ENCODE measurements at places on chromosomes 6 and 20. TPM values are rescaled to one million over a fixed set of nuclear protein-coding genes. Genes with fewer than 3 reads are reported as not detected.

- peak; percentile 82 for DNase-seq
These were observed 71.2 kb downstream of the RAMACL start for GRCh38 chr6:166515072-166515810.

- no peak for DNase-seq
These were observed 30.3 kb downstream of the SCGN start for GRCh38 chr6:25682324-25682723.

DBNDD2 gene
- 5.0 TPM for total RNA-seq

DNA sequence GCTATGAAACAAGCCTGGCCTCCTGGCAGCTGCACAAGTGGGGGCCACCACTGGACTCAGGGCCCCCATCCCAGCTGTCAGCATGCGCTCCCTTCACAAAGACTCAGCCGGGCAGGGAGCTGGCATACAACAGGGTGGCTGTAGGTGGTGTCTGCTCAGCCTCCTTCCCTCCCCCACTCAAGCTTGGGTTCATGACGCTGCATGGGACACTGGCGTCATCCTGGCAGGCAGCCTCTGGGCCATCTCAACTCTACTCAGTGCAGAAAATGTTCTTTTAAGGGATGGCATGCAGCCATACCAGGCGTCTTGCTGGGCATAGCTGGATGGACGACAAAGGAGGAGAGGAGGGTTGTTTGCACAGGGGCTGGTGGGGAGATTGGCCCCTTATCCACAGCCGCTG, 30.5 kb downstream of the SAYSD1 start:
- DNase-seq, result no peak

DNA sequence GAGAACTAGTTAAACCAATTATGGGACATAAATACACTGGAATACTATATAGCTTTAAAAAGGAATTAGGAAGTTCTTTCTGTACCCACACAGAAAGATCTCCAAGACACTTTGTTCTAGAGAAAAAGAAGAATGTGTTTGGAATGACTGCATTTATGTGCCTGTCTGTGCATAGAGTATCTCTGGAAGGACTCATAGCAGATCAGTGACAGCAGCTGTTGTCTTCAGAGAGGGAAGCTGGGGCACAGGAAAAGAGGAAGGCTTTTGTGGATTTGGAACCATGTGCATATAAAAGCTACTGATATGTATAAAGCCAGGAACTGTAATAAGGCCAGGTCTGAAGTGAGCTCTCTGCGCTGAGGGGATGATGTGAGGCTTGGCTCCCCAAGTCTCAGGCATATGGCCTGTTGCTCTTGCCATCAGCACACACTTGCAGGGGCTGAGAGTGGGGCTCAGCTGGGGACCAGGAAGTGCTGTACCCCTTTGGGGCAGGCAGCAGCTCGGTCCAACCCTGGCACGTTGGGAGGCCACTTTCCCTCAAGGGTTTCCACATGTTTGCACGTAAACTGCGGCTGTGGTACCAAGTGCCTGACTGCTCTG, 31.8 kb upstream of the CCDC167 start:
- DNase-seq, result no peak

DNA sequence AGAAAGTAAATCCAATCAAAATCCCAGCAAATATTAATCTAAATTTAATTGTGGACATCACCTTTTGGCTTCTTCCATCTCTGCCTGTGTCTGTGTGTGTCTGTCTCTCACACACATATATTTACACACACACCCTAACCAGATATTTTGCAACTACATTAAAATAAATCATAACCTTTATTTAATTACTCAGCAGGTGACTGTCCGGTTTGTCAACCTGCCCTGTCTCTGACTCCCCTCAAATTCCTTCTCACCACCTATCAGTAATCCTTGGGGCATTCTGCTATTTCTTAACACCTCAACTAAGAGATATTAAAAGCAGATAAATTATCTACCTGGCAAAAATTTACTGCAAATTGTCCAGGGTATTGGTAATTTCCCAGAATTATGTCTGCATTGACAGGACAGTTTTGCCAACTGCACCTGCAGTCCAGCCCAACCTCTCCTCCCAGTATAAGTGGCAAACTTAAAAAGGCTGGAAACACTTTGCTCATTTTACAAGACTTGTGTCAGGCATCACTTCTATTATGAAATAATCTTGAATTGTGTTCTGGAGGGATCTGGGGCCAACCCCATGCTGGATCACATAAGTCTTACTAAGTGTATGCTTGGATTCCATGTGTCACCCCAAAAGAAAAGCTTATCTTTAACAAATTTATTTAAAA, 216.1 kb downstream of the GMDS start:
- no peak for DNase-seq

DNA sequence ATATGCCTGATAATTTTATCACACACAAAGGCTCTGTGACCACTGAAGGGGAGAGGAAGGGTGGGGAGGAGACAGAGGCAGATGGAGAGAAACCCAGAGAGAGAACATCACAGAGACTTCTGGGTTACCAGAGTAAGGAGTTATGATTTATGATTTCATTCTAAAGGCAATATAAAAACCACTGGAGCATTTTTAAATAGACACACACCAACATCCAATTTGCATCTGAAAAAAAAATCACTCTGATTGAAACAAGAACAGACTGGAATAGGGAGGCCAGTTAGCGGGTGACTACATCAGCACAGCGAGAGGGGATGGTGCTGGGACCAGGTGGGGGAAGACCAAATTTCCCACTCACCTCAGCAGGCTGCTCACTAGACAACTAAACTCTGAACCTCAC, 104.8 kb downstream of the AGPAT4 start:
- no peak for DNase-seq

KCNK5 gene
- not detected for total RNA-seq

DNA sequence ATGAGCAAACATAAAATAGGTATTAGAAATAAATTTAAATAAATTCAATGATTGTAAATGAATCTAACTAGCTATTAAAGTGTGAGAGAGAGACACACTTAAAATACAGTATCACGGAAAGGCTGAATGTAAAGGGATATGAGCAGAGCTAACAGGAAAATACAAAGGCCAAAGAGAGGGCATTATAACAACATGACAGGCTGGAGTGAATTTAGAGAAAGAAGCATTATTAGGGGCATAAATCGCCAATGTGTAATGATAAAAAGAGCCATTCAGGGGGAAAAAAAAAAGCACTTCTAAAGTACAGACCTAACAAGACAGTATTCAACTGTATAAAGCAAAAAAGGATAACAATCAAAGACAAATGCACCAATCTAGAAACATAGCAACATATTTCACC, 28.1 kb downstream of the DACT2 start:
- no peak for DNase-seq

- DNase-seq, result no peak
These were observed 50.4 kb downstream of the MTHFD1L start for GRCh38 chr6:150915880-150916265.

- no peak for DNase-seq
These were observed 5.6 kb upstream of the VNN2 start for GRCh38 chr6:132763269-132763668.

GPR63 gene
- under 0.01 TPM for total RNA-seq

RNF144B gene
- 10.3 TPM for total RNA-seq

DNA sequence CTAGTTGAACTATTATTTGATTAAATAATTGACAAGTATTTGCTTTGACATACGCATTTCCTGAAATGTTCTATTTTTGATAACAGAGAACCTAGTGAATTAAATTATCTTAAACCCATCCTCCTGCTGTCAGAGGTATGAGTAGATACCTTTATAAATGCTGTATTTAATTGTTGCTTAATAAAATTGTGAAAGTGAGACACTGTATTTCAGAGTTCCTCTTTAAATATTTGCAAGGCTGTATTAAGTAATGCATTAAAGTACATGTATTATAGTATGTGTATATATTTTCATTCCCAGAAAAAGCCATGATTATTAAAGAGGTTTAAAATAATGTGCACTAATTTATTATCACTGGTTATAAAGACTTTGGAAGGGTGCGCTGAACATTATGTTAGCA, 483.8 kb downstream of the TFAP2B start:
- DNase-seq, result no peak

GRCh38 chr6:47106216-47106615, 64.1 kb upstream of the ADGRF1 start:
- no peak for DNase-seq

Measured in lung microvascular endothelial cell (primary cell).